ENCODE measurements at places on chromosomes 7 and 10.

- DNase-seq: no peak
Measured at GRCh38 chr10:5619362-5620211, 46.8 kb downstream of the ASB13 start.

DNA sequence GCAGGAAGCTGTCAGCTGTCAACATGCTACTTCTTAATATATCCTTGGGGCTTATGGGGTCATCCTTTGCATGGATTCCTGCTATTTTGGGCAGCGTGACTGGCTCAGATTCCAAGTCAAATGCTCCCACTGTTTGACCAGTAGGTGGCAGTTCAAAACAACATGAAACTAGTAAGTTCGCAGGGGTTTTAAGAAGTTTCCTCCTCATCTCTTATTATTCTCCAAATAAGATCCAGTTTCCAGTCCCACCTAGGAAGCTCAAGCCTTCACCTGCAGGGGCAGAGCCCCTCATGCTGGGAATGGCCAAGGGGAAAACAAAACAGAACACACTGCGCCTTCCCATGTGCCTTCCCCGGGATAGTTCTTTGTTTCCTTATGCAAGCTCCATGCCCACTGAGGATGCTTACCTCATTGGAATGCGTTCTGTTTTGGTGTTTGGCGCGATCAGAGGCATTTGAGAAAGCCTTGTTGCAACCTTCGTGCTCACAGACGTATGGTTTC lies 259.8 kb downstream of the GLI3 start:
- DNase-seq: peak; percentile 43

- no peak for DNase-seq
Measured at GRCh38 chr7:113812591-113813255, 106.1 kb downstream of the PPP1R3A start.

- DNase-seq: no peak
Measured at GRCh38 chr7:115319541-115319940, 397.6 kb downstream of the MDFIC start.

- DNase-seq: no peak
Measured at GRCh38 chr10:71333129-71333887, 14.2 kb downstream of the SLC29A3 start.

- no peak for DNase-seq
Measured at GRCh38 chr10:62842983-62843382, 26.8 kb upstream of the EGR2 start.

- DNase-seq: no peak
Measured at GRCh38 chr10:18306031-18306430, 165.8 kb downstream of the CACNB2 start.

DNA sequence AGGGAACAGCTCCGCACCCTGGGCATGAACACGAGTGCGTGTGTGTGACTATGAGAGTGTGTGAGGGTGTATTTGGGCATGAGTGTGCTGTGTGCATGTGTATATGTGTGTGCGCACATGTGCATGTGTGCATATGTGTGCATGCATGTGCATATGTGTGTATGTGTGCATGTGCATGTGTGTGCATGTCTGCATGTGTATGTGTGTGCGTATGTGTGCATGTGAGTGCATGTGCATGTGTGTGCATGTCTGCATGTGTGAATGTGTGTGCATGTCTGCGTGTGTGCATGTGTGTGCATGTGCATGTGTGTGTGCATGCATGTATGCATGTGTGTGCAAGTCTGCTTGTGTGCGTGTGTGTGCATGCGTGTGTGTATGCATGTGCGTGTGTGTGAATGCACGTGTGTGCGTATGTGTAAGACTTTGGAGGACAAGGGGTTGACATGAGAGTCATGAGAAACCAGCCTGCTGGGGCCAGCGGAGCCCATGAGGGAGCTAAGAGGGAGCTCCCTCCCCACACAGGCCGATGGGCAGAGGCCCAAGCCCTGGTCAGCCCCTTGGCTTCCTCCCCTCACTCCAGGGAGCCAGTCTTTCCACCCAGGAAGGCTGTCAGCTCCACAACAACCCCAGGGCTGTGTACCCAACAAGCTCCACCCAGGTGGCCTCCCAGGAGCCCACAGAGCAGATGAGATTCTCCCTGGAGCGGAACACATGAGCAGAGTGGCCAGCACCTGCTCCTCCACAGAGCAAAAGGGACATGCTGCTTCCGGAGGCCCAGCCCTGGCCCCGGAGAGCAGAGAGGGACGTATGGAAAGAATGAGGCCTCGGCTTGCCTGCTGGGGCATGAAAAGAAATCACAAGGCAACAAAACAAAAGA lies 142.5 kb upstream of the PPP2R2D start:
- DNase-seq: no peak

DNA sequence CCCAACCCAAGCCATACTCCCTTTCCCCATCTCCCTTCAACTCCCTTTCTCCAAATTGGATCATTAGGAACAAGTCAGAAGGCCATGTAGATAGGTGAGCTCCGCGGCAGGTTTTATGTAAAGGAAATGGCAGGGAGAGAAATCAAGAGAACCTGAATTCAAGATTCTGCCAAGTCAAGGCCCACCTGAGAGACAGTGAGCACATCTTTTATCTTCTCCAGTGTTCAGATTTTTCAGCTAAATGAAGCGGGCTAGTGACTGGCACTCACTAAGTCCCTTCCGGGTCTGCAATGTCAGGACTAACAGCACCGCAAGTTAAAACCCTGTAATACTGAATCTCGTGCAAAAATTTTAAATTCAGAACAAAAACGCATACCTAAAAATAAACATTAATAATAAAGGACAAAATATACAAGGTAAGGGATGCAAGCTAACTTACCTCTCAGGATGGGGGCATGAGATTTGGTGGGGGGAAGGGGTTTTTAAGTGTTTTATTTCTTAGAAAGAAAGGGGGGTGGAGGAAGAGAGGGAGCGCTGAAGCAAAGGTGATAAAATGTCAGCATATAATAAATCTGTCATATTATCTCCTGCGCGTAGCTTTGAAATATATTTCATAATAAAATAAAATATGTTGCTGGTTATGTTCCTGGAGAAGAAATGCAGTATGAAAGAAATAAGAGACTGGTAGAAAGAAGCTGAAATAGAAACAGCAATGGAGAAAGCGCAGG lies 17.6 kb downstream of the TCAF1 start:
- no peak for DNase-seq

GRCh38 chr10:89468191-89468965 lies 54.0 kb downstream of the IFIT5 start:
- DNase-seq: no peak

- DNase-seq: no peak
Measured at GRCh38 chr10:105185161-105185560, 544.1 kb downstream of the SORCS3 start.

- DNase-seq: peak; percentile 10
Measured at GRCh38 chr10:101576211-101576863, 11.7 kb downstream of the POLL start.

DNA sequence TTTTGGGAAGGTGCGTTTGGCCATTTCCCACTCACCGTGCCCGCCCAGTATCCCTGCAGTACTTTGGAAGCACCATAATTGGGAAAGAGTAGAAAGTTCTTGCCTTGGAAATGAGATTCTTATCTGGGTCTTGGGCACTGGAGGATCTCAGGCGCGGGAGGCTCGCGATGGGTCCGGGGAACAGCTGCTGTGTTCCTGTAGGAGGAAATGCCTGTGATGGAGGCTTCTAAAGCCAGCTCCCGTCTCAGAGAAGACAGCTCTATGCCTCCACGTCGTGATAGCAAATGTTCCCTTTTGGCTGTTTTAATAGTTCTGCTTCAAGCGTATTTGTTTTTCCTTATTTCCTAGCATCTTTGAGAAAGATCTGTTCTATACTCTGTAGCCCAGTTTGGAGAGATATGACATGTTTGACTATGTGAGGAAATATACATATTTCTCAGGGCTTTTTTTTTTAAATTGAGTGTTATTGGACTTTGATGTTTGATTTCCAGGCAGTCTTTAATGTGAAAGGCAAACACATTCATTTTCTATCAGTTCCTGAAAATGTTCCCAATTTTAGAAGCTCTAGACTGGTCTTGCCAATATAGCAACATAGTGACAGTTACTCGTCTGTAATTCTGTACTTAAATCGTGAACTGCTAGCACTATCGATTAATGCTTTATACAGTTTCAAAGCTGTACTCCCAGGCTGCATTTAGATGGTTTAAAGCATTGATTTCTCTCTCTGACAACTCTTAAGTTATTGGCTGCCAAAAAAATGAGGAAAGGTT lies 280.8 kb downstream of the DPP6 start:
- no peak for DNase-seq

Data from LoVo (cell line).